ENCODE measurements at places on chromosomes 13 and 19.
A peak's percentile ranks its signal among the peaks of the same experiment; 100 is the strongest.

DNA sequence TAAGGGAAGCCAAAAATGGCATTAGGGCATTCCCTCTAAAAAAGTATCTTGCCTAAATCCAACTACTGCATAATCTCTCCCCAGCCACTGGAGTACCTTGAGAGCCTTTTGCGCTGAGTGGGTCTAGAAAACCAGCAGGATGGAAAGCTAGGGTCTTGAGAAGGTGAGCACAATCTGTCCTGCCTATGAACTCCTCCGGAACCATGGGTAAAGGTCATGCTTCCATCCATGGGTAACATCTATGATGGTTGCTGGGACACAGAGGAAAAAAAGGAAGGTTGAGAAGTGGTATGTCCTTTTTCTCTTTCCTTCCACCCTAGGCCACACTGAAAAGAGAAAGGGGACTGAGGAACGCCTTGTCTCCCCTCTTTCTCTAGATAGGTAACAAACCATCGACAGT, 52.4 kb downstream of the ZNF676 start:
- DNase-seq = peak; percentile 16

GRCh38 chr13:27624071-27624470, 2.4 kb downstream of the POLR1D start:
- DNase-seq = no peak

DNA sequence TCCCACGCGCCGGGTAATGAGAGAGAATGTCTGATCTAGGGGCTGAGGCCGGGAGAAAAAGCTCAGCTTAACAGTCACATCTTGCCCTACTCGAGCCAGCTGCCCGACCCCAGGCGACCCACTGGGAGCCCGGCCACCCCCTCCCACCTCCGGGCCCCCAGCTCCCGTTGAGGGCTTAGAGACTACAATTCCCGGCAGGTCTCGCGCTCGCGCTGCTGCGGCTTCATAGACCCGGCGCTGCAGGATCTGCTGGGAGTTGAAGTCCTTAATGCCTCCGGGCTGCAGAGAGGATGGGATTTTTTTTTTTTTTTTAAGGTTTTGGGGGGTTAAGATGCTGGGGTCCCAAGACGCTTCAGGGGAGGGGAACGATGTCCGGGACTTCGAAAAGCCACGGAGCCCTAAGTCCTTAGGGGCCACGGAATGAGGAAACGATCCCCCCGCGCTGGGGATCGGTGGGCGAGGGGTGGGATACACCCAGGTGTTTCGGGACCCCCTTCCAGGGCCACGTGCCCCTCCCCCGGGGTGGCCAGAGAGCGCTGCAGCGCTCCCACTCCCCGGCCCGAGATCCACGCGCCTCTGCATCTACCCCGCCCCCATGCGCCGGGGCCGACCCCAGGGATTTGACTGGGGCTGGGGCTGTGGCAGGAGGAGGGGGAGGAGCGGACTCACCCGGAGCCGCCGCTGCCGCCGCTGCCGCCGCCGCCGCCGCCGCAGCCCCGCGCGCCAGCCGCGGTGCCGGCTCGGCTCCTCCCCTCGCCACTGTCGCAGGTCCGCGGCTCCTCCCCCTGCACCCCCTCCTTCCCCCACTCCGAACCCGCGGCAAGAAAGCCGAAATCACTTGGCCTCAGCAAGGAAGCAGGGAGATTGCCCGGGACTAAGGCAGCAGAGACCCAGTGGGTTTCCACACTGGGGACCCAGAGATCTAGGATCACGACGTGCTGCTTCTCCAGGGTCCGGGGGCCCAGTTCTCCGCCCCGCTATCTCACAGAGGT, at the start of gene SYT3:
Gene SYT3 (minus strand): TSS at position 761 of the 992 bp plus-strand sequence. CDS start 2,470 bp downstream, outside the sequence.
- peak; percentile 5 for DNase-seq

DNA sequence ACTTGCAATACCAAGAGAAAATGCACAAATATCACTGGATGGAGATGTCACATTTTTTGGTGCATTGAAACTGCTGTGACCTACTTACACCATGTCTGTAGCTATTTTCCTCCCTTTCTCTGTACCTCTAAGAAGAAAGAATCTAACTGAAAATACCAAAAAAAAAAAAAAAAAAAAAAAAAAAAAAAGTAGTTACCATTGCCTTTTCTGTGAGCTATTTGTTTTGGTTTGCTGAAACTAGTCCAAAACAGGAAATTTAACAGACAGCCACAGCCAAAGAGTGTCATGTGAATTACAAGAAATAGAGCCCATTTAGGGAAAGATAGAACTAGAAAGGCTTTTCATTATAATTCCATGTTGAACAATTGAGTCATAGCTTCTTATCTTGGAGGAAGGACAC, 37.3 kb downstream of the TNFSF13B start:
- DNase-seq = no peak

DNA sequence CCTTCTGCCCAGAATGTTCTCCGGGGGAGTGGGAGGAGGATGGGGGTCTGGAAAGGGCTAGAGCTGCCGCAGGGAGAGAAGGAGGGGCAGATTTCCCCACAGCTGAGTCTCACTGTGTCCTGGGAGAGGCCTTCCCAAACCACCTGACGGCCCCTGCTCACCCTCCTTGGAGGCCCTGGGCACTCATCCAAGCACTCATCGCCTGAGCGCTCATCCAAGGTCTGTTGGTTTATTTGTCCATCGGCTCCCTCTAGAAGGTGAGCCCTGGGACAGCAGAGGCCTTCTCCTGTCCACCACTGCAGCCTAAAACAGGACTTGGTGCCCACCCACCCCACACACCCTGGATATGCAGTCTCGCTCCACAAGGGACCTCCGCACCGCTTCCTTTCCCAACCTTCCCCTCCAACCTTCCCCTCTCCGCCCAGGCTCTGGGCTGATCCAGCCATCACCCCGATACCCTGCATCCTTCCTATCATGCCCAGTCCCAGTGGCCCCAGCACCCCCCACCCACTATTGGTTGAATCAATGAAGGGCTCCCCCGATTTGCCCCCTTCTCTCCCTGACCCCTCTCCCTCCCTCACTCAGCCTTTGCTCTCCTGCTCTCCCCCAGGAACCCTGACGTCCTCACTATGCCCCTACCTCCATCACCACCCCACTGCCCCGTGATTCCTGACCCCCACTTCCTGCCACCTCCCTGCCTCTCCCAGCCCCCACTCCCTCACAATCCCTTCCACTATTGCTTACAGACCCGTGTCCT, 1.7 kb downstream of the UBXN6 start:
- DNase-seq = no peak

- DNase-seq = peak; percentile 89
Observed at GRCh38 chr13:40613192-40613818, 53.1 kb downstream of the FOXO1 start.

- DNase-seq = no peak
Observed at GRCh38 chr19:35240327-35240726, 8.5 kb upstream of the LSR start.

All from GM12865 (cell line).